ENCODE measurements at places on chromosomes 2 and 18.

GRCh38 chr18:56326336-56327072 is 311.9 kb downstream of the TXNL1 start:
- DNase-seq, result no peak

DNA sequence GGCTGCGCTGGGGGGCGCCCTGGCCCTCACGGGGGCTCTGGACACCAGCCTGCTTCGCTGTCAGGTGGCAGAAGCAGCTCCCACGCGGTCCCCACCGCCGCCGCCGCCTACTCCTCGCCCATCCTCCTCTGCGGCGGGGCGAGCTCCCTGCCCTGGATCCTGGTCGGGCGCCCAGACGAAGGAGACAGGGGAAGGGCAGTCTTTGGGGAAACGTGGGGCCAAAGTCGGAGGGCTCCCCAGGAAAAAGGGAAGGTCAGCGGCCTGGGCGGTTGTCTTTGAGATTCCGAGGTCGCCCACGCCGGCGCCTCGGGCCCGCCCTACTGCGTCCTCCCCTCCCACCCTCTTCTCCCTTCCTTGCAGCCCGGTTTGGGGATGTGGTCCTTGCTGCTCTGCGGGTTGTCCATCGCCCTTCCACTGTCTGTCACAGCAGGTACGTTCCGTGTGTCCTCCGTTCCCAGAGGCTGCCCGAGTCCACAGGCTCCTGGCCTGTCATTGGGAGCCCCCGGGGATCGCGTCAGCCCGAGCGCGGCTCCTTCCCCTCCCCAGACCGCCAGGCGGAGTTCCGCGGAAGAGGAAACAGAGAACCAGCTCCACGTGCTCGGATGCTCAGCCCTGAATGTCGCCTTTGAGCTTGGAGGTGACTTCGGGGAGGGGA is 800 bp downstream of the IL1RL2 start:
- peak; percentile 48 for DNase-seq

GRCh38 chr2:29262681-29263260 is 147.6 kb downstream of the CLIP4 start:
- DNase-seq, result no peak

DNA sequence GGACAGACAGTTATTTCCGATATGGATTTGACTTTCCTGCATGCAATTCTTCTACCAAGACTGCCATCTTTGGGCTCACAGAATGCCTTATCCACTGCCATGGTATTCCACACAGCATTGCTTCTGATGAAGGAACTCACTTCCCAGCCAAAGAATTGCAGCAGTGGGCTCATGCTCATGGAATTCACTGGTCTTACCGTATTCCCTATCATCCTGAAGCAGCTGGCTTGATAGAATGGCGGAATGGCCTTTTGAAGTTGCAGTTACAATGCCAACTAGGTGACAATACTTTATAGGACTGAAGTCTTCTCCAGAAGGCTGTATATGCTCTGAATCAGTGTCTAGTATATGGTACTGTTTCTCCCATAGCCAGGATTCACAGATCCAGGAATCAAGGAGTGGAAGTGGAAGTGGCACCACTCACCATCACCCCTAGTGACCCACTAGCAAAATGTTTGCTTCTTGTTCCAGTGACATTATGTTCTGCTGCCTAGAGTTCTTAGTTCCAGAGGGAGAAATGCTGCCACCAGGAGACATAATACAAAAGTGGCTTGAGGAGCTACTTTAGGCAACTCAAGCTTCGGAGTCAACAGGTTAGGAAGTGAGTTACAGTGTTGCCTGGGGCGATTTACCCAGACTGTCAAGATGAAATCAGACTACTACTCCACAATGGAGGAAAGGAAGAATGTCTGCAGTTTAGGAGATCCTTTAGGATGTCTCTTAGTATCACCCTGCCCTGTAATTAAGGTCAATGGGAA is 23.8 kb upstream of the SMAD4 start:
- no peak for DNase-seq

GRCh38 chr18:29271501-29271900 is 1094.6 kb upstream of the CDH2 start:
- no peak for DNase-seq

DNA sequence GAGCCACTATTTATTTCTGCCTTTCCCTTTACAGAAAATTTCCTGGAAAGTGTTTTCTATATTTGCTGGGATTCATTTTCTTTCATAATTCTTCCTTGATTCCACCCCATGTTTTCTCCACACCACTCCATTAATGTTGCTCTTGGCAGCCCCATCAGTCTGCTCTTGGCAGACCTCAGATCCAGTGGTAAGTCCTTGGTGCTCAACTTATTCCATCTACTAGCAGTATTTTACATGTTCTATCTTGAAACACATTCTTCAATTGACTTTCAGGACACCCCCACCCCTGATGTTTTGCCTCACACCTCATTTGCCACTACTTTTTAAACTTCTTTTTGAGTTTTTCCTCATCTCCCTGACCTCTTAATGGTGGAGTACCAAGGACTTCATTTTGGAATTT is 65.0 kb downstream of the HNMT start:
- DNase-seq, result no peak

- DNase-seq, result no peak
Measured at GRCh38 chr2:216139884-216140283, 30.7 kb downstream of the XRCC5 start.

DNA sequence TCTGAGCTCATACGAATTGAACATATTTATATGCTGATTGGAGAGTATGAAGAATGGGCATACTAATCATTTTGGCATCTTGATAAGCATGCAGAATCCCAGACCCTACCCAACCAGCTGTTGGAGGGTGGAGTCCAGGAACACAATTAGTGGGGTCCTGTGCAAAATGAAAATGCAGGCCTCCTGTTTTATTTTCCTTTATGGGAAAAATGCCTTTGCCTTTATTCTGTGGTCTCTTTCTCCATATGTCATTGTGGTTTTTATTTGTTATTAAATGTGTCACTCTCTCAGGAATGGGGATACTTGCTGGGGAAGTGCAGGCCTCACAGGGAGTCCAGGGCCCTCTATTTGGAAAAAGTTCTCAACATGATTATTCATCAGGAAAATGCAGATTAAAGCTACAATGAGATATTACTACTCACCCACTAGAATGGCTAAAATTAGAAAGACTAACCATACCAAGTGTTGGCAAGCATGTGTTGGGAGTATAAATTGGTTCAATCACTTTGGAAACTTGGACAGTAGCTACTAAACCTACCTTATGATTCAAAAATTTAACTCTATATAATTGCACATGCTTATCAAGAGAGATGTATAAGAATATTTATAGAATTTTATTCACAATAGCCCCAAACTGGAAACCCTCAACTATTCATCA is 223.1 kb upstream of the FBXO11 start:
- DNase-seq, result no peak

DNA sequence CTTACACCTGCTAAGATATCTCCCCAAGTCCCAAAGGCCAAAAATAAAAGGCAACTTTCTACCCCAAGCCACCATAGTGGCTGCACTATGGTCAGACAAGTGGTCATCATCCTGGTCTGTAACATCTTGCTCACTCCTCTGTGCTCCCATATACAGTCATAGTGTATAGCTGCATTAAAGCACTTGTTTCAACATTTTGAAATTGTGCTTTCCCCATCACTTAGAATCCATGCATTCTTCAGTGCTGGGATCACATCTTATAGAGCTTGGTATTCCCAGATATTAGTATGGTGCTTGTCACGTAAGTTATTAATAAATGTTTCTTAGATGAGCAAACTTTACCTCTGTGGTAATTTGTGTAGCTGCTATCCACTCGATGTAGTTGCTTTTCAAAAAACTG is 40.4 kb upstream of the CDC42EP3 start:
- DNase-seq, result no peak

GRCh38 chr2:132517386-132517785 is 100.8 kb downstream of the GPR39 start:
- DNase-seq, result no peak

DNA sequence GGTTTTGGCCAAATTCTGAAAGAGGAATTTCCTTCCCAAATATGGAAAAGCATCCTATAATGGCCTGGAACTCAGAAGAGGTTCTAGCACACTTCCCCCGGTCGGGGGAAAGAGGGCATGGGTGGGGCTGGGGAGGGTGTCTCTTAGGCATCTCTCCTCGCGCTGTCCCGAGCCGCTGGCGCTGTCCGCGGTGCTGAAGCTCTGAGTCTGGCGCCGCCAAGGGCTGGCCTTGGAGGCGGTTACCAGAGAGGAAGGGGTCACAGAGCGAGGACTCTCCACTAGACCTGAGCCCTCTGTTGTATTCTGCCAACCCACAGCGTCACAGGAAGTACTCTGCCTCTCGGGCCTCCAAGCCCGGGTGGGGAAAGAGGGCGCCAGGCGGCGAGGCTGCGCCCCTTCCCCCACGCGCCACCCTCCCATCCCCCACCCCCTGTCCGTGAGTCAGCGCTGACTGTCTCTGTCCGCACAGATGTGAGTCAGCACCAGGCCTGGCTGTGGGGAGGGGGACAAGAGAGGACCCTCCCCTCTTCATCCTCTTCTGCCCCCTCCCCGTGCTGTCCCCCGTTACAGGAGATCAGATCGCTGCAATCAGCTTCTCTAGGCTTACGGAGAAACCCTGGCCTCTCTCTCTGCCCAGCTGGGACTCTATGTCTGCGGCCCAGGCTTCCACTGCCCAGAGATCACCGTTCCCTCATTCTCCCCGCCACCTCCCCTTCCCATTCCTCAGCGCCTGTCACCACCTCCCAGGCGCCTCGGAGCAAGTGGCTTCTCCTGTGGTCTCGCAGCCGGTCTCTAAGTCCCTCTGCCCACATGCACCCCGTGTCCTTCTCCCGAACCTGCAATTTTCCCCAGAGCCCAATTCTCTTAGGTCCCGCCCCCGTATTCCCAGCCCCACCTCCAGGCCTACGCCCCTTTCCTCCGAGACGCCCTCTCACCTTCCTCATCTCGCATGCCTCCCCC is 779 bp downstream of the PTPRN start:
- DNase-seq, result peak; percentile 43

GRCh38 chr2:207616185-207616584 is 9.0 kb downstream of the METTL21A start:
- DNase-seq, result no peak

- DNase-seq, result no peak
Measured at GRCh38 chr2:68235090-68235489, 17.2 kb downstream of the PPP3R1 start.

GRCh38 chr2:15918761-15919356 is 21.5 kb upstream of the MYCN start:
- DNase-seq, result no peak

DNA sequence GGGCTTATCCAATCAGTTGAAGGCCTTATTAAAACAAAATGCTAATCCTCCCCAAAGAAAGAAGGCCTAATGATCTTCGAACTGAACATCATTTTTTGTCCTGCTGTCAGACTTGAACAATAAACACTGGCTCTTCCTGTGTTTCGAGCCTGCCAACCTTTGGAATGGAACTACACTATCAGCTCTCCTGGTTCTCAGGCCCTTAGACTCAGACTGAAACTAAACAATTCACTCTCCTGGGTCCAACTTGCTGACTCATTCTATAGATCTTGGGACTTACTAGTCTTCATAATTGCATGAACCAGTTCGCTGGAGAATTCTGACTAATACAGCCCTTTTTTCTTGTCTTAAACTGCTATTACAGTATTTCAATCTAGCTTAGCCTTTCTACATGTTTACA is 235.2 kb downstream of the LNPK start:
- no peak for DNase-seq

DNA sequence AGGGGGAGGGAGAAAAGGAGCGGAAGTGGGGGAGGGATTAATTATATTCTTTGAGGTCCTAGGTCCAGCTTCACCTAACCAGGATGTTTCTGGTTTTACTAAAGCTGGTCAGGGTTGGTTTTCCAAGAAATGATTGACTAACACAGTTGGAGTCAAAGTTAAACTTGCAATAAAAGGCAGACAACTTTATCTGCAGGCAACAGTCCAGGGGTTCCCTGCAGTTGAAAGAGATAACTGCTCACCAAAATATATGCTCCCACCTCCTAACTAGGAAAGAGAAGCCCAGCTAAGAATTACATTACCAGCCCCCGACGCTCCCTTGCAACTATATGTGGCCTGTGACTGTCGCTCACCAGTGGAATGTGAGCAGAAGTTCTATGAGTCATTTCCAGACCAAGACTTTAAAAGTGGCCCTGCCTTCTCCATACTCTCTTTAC is 140.0 kb upstream of the PKDCC start:
- DNase-seq, result no peak

DNA sequence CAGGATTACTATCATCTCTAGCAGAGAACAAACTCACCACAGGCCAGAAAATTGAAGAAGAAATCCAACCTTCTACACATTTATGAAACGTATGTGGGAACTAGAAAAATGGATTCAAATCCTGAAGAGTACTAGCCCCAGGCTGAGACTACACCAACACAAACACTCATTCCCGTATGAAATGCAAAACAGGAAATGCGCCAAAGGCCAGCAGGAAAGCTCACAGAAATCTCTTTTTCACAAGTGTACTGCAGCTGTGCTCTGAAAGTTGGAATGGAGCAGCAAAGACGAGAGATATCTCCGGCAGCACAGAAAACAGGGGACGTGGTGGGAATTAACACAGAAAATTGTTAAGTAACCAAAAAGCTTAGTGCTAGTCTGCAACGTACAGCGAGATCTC is 913.5 kb downstream of the TDRD15 start:
- no peak for DNase-seq

GRCh38 chr2:120741571-120742561 is 6.2 kb downstream of the GLI2 start:
- DNase-seq, result no peak

- DNase-seq, result no peak
Measured at GRCh38 chr2:1222056-1222455, 191.2 kb upstream of the TPO start.

GRCh38 chr2:880201-880970 is 70.3 kb upstream of the SNTG2 start:
- DNase-seq, result no peak

GRCh38 chr2:98515250-98515991 is 70.8 kb downstream of the INPP4A start:
- DNase-seq, result no peak

DNA sequence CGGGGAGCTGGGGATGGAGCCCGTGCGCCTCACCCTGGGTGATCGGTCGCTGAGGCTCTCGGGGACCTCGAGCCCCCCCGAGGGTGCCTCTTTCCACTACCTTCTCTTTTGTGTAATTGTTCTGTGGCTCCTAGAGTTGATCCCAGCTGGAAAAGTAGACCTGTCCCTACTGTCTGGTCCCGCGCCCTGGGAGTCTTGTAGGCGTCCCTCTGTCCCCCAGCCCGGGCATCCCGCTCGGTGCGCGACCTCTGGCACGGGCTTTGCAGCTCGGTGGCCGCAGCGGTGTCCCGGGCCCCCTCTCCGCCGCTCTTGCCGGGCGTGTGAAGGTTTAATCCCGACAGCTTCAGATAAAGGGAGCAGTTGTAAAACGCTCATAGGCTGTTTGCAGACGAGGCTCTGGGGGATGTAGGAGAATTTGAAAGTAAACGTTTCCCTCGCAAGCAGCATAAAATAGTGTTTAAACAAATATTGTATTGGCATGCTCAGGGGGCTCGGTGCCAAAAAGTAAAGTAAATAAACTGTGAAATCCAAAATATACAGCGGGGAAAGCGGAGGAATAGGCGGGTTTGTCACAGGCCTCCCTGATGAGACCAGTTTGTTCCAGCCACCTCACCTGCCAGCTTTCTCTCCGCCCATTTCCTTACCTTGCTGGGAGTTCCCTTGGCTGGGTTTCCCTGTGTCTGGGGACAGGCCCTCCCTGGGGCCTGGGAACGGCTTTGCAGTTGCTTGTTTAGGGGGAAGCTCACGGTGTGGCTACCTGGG is 1.9 kb downstream of the GLI2 start:
- no peak for DNase-seq

Measured in activated T-cell treated with anti-CD3 and anti-CD28 coated beads for 4 hours (primary cell).